ENCODE measurements at places on chromosomes 1 and 21. TPM values are rescaled to one million over a fixed set of nuclear protein-coding genes. Genes with fewer than 3 reads are reported as not detected.

The DHRS3 gene
- polyA plus RNA-seq: 80.7 TPM

The GSTM5 gene
- polyA plus RNA-seq: 44.7 TPM

The ANKRD65 gene
- polyA plus RNA-seq: 8.5 TPM

The KMO gene
- polyA plus RNA-seq: 27.9 TPM

The MEX3A gene
- polyA plus RNA-seq: 46.7 TPM

The TRABD2B gene
- polyA plus RNA-seq: 21.2 TPM

Measured in left kidney (tissue), 8 donors.